ENCODE measurements at places on chromosomes 1 and 21.

GRCh38 chr1:209822706-209823105 lies 5.1 kb upstream of the UTP25 start:
- ATAC-seq: no peak

DNA sequence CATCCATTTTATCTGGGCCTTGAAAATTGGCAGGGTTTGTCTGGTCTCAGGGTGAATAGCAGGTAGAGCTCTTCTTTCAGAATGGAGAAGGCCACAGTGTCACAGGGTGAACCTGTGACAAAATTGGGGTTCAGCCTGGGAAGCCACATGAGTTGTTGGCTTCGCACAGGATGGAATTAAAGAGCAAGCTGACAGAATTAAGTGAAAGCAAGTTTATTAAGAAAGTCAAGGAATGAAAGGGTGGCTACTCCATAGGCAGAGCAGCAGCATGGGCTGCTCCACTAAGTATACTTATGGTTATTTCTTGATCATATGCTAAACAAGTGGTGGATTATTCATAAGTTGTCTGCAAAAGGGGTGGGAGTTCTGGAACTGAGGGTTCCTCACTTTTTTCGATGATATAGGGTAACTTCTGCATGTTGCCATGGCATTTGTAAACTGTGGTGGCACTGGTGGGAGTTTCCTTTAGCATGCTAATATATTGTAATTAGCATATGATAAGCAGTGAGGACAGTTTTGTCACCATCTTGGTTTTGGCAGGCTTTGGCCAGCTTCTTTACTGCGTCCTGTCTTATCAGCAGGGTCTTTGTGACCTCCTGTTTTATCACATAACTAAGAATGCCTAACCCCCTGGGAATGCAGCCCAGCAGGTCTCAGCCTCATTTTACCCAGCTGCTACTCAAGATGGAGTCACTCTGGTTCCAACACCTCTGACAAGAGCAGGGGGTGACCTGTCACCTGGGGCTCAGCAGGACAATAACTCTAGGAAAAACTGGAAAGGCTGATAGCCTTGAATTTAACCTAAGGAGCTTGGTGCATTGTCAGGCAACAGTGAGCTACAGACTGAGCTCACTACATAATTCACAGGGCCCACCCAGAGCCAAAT lies 5.1 kb downstream of the IFNAR2 start:
- ATAC-seq: no peak

GRCh38 chr1:193569983-193570269 lies 383.5 kb upstream of the B3GALT2 start:
- no peak for ATAC-seq

DNA sequence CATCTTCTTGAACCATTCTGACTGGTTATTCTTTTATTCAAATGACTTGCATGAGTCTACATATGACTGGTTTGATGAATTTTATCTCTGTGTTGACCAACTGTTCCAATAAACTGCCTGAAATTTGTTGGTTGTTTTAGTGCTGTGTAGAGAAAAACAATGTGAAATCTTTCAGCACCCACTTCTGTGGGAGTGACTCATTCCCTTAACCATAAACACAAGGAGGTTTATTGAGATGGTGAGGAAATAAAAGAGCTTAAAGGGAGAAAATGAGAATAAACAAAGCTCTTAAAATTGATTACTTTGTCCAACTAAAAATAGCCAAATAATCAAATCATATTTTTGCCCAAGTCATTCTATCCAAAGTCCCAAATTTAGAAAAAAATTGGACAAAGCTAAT lies 341.1 kb downstream of the TGFB2 start:
- no peak for ATAC-seq

DNA sequence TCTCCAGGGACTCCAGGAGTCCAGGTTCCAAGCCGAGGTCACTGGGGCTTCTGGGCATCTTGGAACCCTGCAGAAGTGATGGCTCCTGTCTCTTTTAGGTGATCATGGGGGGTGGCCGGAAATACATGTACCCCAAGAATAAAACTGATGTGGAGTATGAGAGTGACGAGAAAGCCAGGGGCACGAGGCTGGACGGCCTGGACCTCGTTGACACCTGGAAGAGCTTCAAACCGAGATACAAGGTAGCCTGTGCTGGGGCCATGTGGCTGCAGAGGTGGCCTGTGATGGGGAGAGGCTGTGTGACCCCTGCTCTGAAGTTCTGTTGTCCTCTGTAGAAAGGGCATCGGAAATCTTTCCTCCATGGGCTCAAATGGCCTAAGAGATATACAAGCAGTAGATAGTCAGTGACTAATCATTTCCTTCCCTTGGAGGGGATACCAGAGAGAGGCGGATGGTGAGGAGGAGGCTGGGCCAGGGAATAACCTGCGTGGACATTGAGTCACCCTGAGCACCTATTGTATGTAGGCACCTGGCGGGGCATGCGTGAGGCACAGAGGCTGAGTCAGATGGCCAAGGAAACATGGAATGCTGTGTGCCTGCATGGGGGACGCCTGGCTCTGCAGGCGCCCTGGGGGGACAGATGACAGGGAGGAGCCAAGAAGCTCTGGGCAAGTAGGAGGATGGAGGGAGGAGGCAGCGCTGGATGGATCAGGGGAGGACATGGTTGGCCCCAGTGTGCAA lies 59.0 kb downstream of the ALPL start:
- no peak for ATAC-seq

- no peak for ATAC-seq
Measured at GRCh38 chr1:237760951-237761350, 129.8 kb downstream of the ZP4 start.

- no peak for ATAC-seq
Measured at GRCh38 chr1:56773341-56774066, 45.7 kb downstream of the FYB2 start.

DNA sequence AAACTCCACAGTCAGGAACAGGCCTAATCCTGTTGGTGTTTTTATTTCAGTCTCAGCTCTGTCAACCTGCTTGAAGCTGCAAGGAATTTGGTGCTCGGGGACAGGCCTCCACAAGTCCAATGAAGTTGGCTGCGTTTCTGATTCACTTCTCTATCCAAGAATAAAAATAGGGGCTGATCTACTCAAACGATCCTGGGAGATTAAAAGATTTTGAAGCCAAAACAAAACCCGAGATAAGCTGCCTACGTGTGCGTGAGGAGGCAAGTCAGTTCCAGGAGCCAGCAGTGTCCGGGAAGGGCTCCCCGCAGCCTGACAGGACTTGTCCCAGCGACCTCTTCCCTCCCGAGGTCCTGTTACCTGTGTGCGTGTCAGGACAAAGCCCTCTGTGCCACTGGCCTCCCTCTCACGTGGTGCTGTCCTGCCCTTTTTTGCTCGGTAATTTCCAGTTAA lies 98.0 kb downstream of the ETS2 start:
- ATAC-seq: no peak

DNA sequence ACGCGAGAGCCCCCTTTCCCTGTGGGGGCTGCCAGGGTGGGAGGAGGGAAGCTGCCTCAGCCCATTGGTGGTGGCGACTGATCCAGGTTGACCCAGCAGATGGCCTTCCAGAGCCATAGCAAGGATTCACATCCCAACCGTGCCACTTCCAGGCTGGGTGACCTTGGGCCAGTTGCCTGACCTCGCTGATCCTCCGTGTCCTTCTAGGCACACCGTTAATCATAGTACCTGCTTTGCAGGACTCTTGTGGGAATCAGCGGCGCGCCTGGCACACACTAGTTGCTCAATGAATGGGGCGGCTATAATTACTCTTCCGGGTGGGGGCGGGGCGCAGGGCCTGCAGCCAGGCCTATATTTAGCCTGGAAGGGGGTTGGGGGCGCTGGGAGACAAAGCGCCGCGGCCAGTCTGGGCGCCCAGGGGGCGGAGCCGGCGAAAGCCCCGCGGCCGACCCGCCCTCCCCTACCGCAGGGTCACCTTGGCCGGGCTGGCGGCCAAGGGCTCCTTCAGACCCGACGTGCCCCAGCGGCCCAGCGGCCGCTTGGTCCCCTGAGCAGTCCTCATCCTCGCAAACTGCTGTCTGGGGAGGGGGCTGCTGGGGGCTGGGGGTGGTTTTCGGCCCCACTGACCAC lies 5.1 kb downstream of the HSPB7 start:
- ATAC-seq: peak; percentile 70

DNA sequence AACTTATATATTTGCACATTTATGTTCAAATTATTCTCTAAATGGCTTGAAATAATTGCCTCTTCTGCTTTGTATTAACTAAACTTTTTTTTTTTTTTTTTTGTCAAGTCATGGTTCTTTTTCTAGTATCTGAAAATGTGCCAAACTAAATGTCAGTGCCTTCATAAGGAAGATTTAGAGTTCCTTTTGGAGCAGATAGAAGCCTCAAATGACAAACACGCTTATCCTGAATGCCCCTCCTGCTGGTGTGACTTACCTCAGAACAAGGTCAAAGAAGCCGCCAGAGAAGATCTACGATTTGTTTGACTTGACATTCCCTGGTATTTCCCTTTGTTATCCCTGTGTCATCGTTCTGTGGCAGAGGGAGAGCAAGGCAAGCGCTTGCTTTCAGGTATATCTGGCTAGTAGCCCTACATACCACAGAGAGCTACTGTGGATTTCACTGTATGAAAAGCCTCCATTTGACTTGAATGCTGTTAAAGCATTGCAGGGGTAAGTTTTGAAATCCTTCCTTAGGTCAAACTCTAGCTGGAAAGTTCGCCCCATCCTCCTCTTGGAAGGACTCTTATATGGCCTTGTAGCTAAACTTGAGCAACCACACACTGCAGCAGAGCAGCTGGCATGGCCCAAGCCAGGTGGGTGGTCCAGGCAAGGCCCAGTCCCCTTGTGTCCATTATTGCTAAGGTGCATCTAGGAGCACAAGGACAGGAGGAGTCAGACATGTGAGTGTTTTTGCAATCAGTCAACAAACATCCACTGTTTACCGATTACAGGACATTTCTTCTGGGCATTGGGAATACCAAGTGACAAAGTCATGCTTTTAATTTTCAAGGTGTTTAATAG lies 285.4 kb upstream of the USP25 start:
- peak; percentile 55 for ATAC-seq

DNA sequence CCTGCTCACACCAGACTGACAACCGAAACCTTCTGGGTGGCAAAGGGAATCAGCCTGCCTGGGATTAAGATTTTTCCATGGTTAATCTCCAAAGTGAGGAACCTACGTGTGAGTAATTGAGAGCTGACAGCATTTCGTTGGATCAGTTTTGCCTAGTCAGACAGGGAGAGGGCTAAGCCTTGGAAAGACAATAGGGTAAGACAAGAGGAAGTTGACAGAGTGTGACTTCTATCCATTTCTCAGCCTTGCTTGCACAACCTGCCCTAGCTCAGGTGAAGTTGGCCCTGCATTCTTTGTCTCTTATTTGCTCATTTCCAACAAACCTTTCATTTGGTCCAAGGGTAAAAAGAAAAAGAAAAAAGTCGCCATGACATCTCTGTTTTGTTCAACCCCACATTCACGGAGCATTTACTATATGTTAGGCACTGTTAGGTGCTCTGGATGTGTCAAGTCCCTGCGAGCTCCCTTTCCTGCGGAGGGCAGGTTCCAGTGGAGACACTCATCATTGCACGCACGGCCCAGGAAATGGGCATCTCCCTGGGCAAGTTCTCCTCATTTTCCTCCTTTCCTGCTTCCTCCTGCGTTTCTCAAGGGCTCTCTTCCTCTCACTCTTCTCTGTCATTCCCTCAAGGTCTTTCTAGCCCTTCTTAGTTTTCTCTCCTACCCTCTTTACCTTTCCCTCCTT lies 23.3 kb downstream of the KIRREL1 start:
- no peak for ATAC-seq

GRCh38 chr1:201361652-201362504 lies 15.6 kb downstream of the TNNT2 start:
- ATAC-seq: peak; percentile 77

DNA sequence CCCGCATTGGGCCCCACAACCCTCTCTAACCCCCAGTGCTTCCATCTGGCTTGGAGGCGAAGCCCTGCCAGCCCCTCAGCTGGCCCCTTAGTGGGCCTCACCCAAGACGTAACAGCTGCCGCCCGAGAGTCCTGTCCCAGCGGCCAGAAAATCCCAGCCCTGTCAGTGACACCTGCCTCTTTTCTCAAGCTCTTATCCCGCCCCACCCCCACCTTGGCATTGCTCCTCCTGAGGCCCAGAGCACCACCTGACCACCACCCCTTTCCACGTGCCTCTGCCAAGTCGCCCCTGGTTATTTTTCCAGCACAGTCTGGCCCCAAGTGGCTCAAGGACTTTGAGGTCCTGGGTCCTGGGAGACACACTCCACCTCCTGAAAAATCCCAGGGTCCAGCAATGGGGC lies 5.9 kb upstream of the CTRC start:
- ATAC-seq: peak; percentile 46

DNA sequence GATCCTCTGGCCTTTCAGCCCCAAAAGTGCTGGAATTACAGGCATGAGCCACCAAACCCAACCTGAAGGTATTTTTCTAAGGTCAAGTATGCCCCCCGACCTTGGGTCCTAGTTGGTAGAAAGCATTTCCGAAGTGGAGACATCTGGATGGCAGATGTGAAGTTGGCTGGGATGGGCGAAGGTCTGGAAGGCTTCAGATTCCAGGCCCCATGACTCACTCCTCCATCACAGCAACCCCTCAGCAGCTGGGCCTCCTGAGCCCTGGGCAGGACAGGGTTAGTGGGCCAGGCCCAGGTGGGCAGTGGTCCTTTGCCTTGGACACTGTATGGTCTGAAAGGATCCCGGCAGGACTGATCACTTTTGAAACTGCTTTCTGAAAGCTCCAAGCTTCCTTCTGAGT lies 23.3 kb downstream of the NAV1 start:
- ATAC-seq: no peak

DNA sequence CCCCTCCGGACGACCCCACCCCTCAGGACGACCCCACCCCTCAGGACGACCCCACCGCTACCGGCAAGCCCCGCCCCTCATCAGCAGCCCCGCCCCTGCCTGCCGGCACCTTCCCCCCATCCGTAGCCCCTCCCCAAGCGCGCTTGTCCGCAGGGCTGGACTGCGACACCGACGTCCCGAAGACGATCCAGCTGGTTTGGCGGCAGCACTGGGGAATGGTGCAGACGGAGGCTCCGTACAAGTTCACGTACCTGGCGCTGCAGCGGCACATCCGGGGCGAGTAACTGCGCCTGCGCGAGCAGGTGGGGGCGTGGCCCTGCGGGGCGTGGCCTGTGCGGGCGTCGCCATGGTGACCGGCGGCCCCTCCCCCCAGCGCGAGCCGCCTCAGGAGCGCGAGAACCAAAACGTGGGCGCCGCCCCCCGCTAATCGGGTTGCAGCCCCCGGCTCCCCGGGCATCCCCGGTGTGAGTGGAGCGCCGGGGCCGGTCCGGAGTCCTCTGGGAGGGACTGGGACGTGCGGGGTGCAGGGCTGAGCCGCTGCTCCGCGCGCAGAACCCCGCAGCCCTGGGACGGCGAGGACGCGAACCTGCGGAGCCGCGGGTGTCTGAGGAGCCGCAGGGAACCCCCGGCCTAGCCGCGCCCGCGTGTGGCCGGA lies 4.9 kb downstream of the RNF223 start:
- ATAC-seq: peak; percentile 61

GRCh38 chr1:157284451-157284850 lies 146.3 kb upstream of the ETV3 start:
- no peak for ATAC-seq
